ENCODE measurements at places on chromosomes 2 and 18.

- peak; percentile 26 for DNase-seq
These were observed 366.3 kb downstream of the NYAP2 start for GRCh38 chr2:225765820-225766219.

- peak; percentile 91 for DNase-seq
These were observed 60.8 kb downstream of the MFSD6 start for GRCh38 chr2:190468814-190469569.

GRCh38 chr18:24658302-24658701, 197.9 kb downstream of the HRH4 start:
- DNase-seq, result no peak

GRCh38 chr2:104758199-104758620, 95.7 kb upstream of the POU3F3 start:
- no peak for DNase-seq

GRCh38 chr2:238287737-238288649, at the start of gene PER2:
TSS of gene PER2 (minus strand) at chr2:238288610. CDS start at chr2:238277936, 10,674 bp downstream.
- DNase-seq, result no peak

- DNase-seq, result no peak
These were observed 24.3 kb downstream of the TSHZ1 start for GRCh38 chr18:75234901-75235300.

DNA sequence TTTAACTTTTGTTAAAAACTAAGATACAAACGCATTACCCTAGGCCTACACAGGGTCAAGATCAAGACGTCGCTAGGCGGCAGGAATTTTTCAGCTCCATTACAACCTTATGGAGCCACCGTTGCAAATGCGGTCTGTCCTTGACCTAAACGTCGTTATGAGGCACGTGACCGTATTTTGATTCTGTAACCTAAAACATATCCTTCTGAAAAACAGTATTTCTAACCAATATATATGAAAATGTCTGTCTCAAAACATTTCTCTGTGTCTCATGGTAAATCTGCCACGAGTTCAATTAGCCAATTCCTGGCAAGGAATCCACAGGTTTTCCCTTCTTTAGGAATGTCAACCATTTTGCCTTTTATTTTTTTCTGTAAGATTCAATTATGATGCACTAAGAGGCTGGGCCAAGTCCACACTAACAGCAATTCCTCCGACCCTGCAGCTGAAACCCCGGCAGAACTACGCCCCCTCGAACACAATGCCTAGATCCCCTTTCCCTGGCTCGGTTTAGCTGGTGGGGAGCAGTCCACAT, 1.7 kb downstream of the RTN4 start:
- DNase-seq, result no peak

DNA sequence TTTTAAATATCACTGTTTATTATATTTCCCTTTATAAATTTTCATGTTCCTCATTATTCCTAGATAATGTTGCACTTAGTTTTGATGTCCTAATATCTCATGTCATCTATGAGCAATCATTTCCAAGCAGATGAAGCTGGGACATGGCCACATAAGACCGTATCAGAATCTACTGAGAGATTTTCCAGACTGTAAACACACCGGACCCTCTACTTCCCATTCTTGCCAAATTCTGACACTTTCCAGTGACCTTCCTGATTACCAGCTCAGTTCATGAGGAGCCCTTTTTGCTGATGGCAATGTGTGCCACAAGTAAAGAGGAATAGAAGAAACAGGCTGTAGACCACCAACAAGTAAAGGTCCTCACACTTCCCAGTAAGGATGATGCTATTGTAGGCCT, 20.3 kb upstream of the PDE1A start:
- DNase-seq, result no peak

- no peak for DNase-seq
These were observed 207.6 kb downstream of the ANAPC1 start for GRCh38 chr2:111676291-111676822.

- peak; percentile 49 for DNase-seq
These were observed 22.8 kb upstream of the DGKD start for GRCh38 chr2:233331536-233331935.

- DNase-seq, result no peak
These were observed 29.7 kb downstream of the MGAT4A start for GRCh38 chr2:98701230-98701629.

GRCh38 chr2:218567797-218568189, 358 bp downstream of the USP37 start:
- DNase-seq, result no peak

- DNase-seq, result no peak
These were observed 6.6 kb upstream of the PTMA start for GRCh38 chr2:231701456-231702373.

- DNase-seq, result no peak
These were observed 284.7 kb upstream of the ZC3H15 start for GRCh38 chr2:186201371-186201770.

DNA sequence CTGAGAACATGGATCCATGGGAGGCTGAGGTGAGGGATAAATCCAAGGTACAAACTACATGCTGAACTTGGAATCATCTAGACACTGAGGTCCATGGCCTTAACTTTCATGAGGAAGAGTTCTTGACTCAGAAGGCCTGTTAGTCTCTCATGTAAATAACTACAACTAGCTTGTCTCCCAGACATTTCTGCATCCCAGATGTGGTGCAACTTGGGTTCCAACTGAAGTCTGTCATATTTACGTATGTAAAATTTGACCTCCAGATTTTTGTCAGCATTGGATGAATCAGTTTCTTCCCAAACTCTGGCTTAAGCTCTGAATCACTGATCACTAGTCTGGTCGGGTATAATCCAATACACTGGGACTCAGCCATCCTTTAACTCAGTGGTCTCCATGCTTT, 306.9 kb downstream of the PDE11A start:
- no peak for DNase-seq

DNA sequence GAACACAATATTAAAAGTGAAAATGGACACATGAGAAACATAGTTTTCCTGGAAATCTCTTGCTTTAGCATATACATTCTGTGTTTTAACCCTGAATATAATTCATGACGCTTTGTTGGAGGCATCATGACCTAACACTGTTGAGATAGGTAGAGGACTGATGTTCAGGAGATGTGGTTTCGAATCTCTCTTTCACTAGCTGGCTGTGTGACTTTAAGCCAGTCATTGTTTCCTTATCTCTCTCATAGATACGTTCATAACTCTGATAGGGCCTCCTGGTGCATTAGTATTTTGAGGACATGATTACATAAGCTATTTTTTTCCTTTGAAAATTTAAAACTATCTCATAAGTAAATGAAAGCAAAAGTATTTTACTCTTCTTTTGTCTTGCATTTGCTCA, 179.0 kb upstream of the DTNA start:
- no peak for DNase-seq

GRCh38 chr2:241542278-241542605, 16.3 kb upstream of the BOK start:
- DNase-seq, result no peak

DNA sequence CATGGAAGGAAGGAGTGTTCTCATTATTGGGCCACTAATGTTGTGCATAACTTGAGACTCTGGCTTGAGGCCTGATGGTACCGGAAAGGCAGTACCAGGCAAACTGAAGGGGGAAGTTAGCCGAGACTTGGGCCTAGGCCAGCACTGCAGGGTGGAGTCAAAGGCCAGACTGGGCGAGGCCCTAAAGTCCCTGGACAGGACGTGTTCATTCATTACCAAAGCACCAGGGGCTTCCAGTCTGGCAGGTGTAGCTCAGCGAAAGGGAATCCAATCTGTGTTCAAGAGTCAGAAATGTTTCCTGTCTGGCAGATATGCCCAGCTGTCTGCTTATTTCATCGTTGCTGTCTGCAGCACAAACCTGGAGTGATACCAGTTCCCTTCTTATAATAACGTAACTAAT, 4.7 kb upstream of the ITSN2 start:
- DNase-seq, result no peak

DNA sequence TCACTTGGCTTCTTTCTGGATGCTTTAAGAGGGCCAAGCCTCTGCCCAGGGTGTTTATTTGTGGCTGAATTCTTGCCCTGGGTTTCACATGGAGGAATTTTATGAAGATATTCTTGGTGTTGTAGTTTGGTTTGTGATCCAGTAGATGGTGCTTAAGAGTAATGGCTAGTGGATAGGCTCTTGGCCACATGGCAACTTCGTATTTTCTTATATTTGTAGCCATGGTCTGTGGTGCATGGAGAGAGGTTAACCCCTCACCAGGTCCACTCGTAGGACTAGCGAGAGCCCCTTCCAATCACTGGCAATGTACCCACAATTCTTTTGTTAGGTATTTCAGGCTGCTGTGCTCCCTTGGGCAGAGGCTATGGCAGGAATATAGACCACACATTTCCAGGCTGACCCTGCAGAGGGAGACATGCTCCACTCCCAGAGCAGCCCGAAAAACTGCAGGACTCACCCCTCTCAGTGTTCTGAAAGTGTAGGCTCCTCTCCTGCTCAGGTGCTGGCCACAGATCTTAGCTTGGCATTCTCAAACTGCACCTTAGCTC, 582.1 kb upstream of the SETBP1 start:
- DNase-seq, result no peak

DNA sequence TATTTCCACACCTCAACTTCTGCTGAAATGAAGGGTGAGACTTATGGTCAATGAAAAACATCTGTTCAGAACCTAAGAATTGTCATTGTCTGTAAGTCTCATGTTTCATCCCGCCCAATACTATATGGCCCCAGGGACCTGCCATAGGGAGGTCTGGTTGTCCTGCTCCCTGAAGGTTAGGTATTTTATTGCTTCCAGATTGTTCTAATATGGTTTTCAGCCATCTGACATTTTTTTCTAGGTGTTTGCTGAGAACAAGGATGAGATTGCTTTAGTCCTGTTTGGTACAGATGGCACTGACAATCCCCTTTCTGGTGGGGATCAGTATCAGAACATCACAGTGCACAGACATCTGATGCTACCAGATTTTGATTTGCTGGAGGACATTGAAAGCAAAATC, 7.3 kb downstream of the XRCC5 start:
- no peak for DNase-seq

GRCh38 chr2:140565756-140566155, 1565.1 kb downstream of the LRP1B start:
- DNase-seq, result no peak

DNA sequence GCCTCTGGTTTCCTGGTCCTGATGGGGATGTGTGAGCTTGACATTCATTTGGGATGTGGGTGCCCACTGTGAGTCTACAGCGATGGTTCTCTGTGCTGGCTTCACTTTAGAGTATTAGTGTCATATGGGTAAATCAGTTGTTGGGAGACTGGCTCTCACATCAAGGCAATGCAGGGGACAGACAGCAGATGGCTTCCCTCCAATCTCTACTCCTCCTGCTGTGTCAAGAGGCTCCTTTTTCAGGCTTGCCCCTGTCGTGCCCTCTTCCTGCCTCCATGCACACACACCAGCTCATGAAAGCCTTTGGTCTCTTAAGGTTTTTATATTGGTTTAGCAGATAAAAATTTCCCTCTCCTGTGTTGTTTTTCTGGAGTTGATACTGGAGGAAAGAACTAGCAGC, 315.6 kb downstream of the RDH14 start:
- DNase-seq, result no peak

DNA sequence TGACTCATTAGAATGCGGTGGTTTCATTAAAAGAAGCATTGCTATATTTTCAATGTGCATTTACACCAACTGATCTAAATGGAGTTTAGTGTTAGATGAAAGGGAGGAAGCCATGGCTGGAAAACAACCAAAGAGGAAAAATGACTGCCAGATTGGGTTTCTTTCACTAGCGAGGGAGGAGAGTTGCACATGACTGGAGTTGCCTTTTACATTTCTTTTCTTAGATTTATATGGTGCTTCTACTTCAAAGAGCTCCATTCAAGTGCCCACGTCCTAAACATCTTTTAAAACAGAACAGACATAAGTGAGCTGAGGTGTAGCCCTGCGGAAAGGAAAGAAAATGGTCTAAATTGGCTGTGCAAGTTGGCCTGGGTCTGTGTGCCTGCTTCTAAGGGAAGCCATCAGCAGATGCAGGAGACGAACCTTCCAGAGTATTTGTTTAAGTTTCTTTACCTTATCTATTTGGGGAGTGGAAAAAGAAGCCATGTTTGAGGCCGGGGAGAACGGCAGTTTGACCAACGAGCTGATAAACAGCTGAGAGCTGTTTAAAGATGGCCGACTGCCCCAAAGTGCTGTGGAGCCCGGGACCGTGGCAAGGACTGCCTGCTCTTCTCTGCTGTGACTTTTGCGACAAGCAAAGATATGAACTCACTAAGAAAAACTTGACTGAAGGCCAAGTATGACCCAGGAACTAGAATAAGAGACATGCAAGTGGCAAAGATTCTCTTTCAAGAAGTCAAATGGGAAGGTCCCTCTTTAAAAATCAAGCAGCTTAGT, 327.0 kb downstream of the ZNF516 start:
- DNase-seq, result no peak

DNA sequence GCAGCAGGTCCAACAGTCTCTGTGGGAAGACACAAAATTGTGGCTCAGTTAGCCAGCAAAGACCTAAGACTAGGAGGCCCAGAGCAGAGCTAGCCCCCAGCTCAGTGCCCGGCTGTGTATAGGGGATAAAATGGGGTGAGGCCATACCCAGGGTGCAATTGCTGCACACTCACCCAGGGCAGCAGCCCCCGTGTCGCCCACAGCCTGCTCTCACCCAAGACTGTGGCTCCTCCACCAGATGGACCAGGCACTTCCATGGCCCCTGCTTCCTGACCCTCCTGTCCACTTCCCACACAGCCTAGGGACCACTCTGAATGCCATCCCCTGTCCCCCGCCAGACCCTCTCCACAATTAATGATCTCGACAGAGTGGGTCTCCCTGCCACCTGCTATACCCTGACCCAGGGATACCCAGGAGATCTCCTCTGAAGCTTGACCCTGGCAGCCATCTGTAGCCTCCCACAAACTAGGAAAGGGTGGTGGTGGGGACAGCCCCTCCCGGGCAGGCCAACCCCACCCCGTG, 85.7 kb downstream of the HS1BP3 start:
- no peak for DNase-seq

DNA sequence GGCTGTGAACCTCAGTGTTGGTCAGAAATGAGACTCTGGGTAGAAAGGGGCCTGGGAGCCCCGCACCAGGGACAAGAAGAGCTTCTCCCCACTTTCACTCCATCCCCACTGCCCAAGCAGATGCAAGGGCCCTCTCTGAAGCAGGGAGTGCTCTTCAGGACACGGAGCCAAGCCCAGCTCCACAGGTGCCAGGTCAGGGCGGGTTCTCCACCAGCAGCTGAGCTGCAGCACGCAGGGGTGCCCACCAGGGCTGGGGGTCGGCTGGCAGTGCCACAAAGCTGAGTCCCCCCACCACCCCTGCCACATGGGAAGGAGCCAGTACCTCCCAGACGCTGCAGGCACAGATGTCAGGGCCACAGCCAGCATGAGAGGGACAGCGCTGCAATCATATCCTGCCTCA, 106.2 kb downstream of the INHBB start:
- no peak for DNase-seq

- no peak for DNase-seq
These were observed 34.0 kb downstream of the PIGN start for GRCh38 chr18:62152844-62153243.

- no peak for DNase-seq
These were observed 74.8 kb upstream of the ST6GAL2 start for GRCh38 chr2:106960683-106961161.

GRCh38 chr2:26179446-26179913, 6.6 kb downstream of the GAREM2 start:
- DNase-seq, result no peak

GRCh38 chr2:132400901-132401240, 15.7 kb upstream of the GPR39 start:
- no peak for DNase-seq

GRCh38 chr2:237459741-237460174, 27.3 kb upstream of the MLPH start:
- DNase-seq, result no peak

- DNase-seq, result no peak
These were observed 84.0 kb downstream of the LIPG start for GRCh38 chr18:49645841-49646351.

Measured in forelimb muscle (tissue), 1 donor.